Activated effector memory CD4-positive, alpha-beta T cell treated with Interleukin-2 at 50 U/mL for 16 hours (primary cell): ENCODE measurements at places on chromosomes 11 and 22.

GRCh38 chr11:128894685-128895084 is 3.5 kb downstream of the KCNJ5 start:
- DNase-seq, result no peak

GRCh38 chr22:27260087-27260698 is 541.4 kb downstream of the MN1 start:
- no peak for DNase-seq

- no peak for DNase-seq
These were observed 314.7 kb upstream of the SORL1-AS1 start for GRCh38 chr11:121767433-121767832.

- DNase-seq, result no peak
These were observed 486 bp downstream of the CLMP start for GRCh38 chr11:123194337-123195187.

GRCh38 chr11:91800208-91800914 is 424.3 kb upstream of the FAT3 start:
- DNase-seq, result no peak

DNA sequence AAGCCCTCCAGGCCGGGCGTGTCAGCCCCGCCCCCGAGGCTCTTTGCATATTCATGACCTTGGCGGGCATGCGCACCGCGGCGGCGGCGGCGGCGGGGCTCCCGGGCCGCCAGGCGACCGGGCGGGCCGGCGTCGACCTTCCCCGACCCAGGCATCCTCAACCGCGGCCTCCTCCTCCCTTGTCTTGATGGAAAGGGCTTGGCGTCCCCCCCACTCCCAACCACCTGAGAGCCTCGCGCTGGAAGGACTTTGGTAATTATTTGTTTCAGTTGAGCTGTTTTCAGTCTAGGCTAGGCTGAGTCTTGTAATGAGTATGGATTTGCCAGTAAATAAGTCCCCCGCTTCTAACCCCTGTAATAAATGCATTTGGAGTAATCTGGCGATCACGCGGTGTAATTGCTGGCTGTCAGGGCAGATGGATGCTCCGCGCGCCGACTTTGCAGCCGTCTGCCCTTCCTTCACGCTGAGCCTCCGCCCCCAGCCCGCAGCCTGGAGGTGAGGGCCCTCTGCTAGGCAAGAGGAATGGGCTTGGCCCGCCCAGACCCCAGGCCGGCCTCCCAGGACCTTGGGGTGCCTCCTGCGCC is 25.2 kb downstream of the FLRT1 start:
- DNase-seq, result peak; percentile 25

- no peak for DNase-seq
These were observed 111.0 kb downstream of the DBX1 start for GRCh38 chr11:20049231-20049630.

DNA sequence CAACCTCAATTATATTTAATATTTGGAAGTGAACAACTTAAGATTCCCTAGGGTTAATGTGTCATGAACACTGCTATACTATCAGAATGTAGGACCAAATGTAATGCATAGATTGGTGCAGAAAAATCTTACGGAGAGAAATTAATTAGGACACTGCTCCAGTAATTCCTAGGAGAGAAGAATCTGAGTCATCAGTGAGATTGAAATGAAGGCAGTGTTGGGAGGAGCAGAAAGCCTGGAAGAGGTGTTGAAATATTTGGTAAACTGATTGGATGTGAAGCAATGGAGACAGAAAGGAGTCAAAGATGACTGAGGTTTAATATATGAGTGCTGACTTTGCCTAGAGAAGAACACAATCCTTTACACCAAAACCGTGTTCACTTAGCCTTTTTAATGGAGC is 836.0 kb downstream of the FAM181B start:
- DNase-seq, result no peak
